ENCODE measurements at places on chromosomes 2 and 18.

GRCh38 chr2:225895126-225895525, 495.6 kb downstream of the NYAP2 start:
- DNase-seq: peak; percentile 1

DNA sequence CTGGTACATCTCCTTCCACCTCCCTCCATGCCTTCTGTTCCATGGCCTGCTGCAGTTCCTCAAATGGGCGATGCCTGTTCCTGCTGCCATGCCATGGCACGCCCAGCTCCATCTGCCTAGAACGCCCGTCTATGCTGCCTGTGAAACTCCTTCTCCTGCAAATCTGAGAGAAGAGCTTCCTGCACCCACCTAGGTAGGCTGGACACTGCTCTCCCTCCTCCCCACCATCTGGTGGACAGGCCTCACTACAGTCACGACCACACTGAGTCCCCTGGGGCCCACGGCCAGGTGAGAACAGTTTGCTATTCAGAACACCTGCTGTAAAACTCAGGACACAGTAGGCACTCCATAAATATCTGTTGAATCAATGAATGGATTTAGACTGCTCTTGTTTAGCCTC, 92.4 kb downstream of the LAMA1 start:
- no peak for DNase-seq

DNA sequence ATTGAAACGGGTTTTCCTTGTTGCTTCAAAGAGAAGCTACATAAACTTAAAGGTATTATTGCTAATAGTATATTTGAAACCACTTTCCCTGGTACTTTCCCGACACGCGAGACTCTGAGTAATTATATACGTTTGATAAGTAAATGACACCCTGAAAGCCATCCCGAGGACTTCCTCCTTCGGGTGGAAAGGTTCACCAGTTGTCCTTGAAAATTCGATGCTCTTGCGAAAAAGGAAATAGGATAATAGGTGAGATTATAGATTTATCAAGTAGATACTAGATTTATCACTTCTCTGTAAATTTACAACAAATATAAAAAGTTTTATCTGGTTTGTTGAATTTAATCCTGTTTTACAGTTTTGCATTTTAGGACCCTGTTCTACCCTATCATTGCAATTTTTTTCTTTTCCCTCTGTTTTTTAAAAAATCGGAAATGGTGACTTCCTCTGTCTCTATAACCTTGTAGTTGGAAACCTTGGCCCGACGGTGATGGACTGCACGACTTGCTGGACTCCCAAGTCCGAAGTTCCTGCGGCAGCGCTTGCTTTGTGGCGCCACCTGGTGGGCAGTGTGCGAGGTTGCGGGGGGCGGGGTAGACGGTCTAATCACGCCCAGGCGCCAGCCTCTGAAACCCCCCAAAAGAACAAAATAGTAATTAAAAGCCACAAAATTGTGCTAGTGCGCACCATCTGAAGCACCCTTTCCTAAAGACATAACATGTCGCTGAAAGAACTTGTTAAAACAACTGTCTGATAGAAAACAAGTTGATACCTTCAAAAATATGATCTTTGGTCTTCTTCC, 972 bp upstream of the DLX2 start:
- DNase-seq: peak; percentile 91

DNA sequence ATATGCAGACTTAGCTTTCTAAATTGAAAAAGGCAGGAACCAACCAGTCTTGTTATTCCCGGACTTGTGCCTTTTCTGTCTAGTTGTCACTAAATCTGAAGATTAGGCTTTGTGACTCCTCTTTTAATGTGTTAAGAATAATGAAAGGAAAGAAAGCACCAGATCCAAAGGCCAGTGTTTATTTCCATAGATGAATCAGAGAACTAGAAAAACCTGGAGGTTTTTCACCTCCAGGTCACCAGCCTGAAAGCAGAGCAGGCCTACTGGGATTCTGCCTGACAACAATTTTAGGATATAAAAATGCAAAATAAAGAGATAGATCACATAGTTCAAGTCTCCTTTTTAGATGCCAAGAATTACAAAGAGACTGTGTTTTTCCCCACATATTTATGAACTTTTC, 160.4 kb downstream of the GULP1 start:
- DNase-seq: no peak

DNA sequence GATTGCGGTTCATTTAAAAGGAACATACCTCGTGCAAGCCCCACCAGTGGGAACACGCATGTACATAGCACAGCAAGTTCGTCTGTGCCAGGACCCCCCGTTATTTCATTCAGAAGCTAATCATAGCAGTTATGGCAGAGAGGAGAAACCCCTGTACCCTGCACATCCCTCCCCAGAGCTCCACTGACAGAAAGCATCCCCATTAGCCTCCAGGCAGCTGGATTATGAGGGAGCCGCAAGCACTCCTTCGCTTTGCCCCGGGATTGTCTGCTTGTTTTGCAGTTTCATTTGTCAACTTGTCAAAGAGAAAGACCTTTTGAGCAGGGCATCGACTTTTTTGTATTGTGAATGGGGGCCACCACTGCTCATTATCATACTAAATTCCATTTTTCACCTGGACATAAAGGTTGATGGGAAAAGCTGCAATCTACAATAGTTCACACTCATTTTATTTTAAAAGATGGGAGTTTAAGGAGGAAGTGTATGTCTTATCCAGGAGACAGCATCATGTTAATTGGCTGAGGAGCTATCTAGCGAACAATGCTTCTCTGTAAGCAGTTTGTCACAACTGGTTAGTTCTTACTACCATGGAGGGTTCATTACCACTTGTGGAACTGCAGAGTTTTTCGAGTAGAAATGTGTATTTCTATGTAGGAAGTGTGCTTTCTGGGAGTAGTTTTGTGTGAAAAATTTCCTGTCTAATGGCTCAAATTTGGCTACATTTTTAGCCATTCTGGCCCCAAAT, 255.3 kb downstream of the THSD7B start:
- DNase-seq: no peak

- no peak for DNase-seq
Observed at GRCh38 chr2:42244520-42244919, 75.4 kb downstream of the EML4 start.

DNA sequence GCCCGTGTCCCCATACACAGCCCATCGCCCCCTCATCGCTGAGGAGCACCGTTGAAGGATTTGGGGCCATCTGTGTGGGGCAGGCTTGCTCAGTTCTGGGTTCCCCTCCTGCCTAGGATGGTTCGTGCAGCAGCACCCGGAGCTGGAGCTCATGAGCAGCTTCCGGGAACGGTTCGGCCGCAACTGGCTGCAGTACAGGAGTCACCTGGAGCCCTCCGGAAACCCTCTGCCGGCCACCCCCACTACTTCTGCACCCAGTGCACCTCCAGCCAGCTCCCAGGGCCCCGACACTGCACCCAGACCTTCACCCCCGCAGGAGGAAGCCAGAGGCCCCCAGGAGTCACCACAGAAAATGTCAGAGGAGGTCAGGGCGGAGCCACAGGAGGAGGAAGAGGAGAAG, 10.3 kb downstream of the STK11IP start:
- no peak for DNase-seq

GRCh38 chr18:44096016-44096415, 584.7 kb upstream of the SETBP1 start:
- DNase-seq: peak; percentile 29

DNA sequence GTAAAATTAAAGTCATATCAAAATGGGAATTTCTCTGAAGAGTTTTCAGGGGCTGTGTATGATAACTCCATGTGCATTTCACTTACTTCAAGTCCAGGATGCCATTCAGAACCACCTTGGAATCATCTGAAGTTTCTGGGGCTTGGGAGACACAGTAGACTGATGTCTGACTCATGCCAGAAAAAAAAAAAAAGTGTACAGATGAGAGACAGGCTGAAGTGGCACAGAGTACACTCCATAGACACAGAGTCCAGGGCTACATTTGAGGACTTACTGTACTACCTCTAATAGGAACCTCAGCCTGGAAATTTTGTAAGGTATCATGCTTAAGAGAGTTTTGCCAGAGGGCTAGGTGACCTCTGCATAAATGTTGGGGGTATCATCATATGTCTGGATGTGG, 92.0 kb downstream of the SS18 start:
- no peak for DNase-seq

DNA sequence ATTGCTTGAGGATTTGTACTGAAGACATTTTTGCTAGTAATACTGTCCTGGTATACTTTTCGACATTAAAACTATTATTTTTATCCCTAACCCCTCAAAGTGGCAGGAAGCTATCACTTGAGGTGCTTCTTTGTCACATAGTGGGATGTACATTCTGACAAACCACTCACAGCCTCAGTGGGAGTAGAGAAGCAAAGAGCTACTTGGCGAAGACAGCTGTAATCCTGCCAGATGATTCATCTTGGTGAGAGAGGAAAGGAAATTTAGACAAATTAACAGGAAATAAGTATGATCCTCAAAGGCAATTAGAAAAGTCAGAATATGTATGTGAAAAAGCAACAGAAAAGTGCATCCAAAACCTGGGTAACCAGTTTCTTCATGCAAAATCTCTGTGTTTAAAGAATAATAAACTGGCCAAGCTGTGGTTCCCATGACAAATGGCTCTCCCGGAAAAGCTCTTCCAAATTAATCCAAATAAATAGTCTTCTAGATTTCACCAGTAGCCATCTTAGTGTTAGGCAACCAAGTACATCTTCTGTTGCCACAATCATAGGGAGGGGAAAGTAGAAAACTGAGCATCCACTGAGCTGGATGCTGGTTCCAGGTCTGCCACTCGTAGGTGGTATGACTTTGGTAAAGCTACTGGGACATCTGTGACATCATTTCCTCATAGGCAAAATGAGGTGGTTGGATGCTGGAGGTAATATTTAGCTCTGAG, 308.0 kb upstream of the LYPD1 start:
- peak; percentile 50 for DNase-seq

DNA sequence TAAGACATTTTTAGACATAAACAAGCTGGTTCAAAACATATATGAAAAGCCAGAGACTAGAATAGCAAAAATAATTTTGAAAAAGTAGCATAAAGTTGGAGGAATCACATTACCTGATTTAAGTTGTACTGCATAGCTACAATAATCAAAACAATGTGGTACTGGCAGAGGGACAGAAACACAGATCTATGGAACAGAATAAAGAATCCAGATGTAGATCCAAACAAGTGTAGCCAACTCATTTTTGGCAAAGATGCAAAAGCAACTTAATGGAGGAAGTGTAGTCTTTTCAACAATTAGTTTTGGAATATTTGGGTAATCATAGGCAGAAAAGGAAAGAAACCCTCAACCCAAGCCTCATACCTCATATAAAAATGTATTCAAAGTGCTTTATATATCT, 278.7 kb upstream of the ZNF521 start:
- no peak for DNase-seq

GRCh38 chr2:224038049-224038829, 847 bp downstream of the SERPINE2 start:
- DNase-seq: peak; percentile 50
